Fibroblast of skin of back (primary cell): ENCODE measurements at places on chromosomes 3 and 15.
A peak's percentile ranks its signal among the peaks of the same experiment; 100 is the strongest.

DNA sequence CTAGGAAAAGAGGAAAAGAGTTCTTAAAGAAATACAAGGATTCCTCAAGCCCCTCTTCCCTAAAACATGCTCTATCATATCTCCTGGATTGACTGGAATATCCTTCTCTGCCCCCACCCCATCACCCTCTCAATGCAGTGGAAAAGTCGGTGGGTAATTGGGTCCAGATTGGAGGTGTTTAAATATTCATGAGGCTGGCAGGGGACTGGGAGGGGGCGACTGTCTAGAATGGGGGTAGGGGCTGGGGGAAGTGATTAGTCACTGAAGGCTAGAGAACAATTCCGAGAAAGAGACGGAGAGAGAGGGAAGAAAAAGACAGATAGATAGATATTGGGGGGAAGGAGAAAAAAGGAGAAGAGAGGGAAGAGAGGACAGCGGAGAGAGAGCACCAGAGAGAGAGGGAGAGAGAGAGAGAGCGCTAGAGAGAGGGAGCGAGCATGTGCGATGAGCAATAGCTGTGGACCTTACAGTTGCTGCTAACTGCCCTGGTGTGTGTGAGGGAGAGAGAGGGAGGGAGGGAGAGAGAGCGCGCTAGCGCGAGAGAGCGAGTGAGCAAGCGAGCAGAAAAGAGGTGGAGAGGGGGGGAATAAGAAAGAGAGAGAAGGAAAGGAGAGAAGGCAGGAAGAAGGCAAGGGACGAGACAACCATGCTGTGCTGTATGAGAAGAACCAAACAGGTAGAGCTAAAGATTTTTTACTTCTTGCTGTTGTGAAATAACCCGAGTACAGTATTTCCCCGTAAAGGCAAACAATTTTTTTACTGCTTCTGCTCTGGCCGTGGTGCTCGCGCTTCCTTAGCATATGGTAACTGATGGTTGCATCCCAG is at the start of gene GAP43:
TSS of gene GAP43 (plus strand) at position 467 of the 825 bp plus-strand sequence. CDS start at position 647, 180 bp downstream.
- DNase-seq, result peak; percentile 87

- peak; percentile 8 for DNase-seq
These were observed 723 bp upstream of the DRD3 start for GRCh38 chr3:114179575-114179974.

DNA sequence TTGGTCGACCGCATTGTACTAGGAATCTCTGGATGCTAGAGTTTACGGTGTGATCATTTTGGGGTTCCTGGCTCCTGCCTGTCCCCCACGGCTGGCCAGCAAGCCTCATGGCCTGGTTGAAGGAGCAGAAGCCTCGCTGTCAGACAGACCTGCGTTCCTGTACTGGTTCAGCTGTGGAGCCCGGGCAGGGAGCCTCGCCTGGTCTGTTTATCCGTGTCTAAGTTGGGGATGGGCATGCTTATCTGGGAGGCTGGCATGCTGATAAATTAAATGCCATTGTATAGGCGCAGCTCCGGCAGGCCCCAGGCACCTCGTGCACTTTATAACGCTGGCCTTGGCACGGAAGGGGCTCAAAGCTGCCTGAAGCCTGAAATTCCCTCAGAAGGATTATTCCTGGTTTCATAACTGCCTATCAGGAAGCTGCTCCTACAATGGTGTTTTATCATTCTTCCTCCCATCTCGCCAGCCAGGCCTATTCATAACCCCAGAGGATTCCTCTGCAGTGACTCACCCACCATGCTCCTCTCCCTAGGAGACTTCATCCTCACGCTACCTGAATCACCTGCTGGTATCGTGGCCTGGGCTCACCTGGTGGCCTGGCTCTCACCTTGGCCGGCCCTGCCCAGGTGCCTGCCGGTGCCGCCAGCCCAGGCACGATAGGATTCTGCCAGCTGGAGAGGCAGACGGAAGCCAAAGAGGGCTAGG is 110.9 kb downstream of the ASB7 start:
- DNase-seq, result peak; percentile 73

DNA sequence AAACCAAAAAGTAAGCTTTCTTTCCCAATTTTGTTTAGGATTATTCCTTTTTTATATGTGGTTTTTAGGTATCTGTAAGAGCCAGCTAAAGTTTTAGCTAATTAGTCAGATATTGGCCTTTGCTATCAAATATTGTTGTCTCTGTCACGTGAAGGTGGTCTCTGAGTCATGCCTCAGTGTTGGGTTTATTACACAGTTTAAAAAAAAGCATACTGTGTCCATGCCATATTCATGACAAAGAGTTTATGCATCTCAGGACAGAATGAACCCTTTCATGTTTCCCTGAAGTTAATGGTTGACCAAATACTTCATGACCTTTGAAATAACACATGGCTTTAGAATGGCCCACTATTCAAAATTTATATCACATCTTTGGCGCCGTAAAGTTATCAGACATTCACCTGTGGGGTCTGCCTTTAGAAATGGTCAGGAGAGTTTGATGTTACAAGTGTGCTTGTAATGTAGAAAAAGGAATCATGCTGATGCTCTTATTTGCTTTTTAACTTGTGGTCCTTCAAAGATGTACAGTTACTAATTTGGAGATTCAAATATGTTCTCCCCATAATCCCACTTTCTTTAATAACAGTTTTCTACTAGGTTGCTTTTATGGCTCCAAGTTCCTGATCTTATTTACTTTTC is 101.5 kb downstream of the MYRIP start:
- peak; percentile 21 for DNase-seq

DNA sequence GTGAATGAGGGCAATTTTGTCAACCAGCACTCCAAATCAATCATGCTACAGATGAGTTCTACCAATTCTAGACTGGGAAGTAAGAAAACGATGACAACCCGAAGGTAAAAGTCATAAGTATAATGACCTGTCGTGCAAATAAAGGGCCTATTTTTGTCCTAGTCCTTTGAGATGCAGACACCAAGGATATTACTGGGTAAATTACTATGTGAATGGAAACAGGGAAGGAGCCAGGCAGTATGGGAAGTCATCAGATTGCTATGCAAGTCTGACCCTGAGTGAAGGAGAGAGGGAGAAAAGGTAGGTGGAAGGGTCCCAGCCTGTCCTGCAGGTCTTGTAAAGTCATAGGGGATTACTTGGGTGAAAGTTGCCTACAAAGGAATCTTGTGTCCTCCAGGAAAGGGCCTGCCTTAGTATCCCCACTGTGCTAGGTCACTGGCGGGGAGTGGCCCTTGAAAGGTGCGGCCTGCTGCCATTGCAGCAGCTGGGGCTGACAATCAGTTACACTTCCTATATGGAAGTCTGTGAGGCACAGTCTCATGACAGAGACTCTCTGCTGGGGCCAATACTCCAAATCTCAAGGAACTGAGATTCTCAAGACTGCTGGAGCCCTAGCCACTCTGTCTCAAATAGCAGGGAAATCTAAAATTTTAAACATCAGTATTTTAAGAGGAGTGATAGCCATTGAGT is 149.9 kb upstream of the SLC2A2 start:
- DNase-seq, result no peak

- peak; percentile 42 for DNase-seq
These were observed 5.0 kb downstream of the C2CD4A start for GRCh38 chr15:62071711-62072308.
